AG08396 (cell line): ENCODE measurements at places on chromosomes 16 and 17.

DNA sequence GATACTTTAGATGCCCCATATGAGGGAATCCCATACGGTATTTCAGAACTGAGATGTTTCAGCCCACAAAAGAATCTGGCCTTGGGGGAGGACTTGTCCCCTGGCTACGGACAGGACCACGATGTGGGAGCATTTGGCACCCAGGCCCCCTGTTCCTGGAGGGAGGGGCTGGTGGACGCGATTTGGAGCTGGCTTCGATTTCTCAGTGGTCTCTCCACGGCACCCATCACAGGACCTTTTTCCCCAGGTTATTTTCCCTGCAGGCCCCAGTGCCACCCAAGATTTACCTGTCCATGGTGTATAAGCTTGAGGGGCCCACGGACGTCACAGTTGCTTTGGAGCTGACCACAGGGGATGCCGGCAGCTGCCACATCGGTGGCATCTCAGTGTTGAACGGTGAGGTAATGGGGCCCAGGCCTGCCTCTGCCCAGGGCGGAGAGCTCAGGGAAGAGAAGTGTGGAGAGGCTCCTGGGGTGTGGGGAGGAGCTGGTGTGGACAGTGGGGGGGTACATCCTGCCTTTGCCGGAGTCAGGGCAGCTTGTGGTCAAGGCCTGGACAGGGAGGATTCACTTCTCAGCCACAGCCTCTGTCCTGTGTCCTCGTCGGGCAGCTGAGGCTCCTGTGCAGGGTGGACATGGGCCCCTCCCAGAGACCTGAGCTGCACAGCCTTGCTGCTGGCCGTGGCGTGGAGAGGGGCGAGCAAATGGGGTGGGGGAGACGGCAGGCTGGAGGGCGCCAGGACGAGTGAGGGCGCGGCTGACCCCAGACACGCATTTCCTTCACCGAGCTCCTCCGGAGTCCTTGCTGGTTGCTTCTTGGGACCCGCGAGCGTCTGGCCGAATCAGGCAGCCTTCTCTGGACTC, 9.9 kb downstream of the ENGASE start:
- no peak for DNase-seq

DNA sequence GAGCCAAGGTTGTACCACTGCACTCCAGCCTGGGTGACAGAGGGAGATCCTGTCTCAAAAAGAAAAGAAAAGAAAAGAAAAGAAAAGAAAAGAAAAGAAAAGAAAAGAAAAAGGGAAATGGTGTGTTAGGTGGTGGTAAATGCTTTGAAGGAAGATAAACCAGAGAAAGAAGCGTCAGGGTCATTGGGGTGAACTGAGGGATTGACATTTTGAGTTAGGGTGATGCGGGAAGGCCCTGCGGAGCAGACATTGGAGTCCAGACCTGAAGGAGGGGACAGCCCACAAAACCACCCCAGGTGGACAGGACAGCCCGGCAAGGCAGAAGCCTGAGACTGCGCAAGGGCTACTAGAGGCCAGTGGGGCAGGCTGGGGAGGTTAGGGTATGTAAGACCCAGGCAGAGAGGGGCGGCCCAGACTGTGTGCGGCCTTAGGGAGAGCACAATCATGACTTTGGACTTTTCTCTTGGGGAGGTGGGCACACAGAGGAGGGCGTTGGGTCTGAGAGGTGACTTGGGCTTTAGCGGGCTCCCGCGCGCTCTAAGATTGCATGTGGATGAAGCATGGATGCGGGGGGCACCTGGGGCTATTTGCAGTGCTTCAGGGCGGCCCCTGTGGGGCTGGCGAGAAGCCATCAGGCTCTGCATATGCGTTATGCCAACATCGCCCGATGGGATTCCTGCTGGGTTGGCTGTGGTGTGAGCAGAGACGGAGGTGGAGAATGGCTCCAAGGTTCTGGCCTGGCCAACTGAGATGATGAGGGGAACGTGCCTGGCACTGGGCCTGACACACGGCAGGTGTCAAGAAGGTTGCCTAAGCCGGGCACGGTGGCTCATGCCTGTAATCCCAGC, 3.3 kb upstream of the GAA start:
- no peak for DNase-seq

- no peak for DNase-seq
Observed at GRCh38 chr17:12431188-12431587, 234.5 kb upstream of the MYOCD start.

DNA sequence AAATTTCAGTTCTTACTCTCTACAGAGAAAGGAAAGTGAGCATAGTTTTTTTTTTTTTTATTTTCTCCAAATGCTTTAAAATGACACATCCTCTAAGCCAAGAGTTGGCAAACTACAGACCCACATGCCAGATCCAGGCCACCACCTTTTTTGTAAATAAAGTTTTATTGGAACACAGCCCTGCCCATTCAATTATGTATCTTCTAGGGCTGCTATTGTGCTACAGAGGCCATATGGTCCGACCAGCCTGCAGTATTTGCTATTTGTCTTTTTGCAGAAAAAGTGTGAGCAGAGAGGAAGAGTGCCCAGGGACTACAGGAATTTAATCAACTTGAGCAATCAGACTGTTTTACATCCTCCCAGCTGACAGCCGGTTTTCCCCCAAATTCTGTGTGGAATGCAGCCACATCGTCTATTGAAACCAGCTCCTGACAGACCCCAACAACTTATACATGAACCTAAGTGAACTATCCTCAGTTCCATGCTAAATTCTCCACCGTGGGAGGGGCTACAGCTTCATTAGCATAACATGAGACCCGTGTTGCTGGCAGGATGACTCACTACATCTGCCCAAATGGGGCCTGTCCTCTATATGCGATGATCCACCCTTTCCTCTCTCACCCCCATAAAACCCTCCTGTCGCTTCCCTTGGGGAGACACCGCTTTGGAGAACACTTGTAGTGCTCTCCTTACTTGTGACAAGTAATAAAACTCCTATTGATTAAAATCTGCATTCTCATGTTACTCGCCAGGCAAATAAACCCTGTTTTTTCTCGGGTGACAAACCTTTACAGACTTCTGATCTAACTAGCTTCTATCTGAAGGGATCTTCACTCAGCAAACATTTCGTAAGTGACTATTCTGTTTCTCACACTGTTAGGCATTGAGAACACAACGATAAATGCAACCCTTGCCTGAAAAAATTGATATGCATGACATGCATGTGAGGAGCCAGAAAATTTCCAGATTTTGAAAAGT, 149.4 kb upstream of the HS3ST3A1 start:
- no peak for DNase-seq

DNA sequence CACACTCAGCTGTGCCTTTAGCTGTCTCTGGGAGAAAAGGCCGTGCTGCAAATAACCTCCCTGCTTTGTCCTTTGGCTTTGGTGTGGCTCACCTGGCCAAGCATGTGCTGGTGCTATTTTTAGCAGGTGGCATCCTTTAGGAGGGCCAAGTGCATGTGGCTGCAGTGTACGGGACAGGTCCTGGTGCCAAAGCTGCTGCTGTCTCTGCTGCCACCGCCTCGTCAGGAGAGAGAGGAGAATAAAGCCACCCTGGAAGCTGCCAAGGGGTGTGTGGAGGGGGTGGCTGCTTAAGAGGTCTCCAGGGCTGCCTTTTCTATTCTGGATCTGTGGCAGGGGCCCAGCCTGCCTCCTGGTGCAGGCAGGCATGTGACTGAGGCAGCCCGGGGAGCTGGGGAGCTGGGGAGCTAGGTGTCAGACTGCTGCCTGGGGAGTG, 6.2 kb downstream of the AKAP1 start:
- no peak for DNase-seq

DNA sequence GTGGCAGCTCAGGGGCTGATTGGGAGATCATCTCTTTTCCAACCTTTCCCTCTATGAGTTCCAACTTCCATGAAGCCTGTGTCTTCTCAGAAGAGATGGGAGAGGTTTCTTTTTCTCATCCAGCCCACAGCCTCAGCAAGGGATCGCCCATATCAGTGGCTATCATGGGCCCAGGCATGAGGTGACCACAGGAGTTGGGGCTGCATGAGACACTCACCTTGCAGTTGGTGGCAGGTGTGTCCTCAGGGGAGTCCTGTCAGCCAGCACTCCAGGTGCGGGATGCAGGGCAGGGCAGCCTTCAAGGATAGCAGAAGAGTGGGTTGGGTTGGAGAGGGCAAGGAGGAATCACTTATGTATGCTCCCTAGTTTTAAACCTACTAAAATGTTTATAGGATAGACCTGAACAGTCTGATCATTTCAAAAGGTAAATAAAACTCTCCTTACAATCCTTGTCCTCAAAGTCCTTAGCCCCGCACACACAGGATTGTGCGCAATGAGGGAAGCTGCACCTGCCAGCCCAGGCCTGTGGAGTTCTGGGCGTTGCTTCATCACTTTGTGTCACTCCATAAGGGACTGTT, 811.1 kb downstream of the KCNJ18 start:
- DNase-seq: no peak

- DNase-seq: no peak
Observed at GRCh38 chr16:73888840-73889490, 407.6 kb upstream of the PSMD7 start.

GRCh38 chr16:49461517-49461951, 87.9 kb downstream of the C16orf78 start:
- DNase-seq: no peak

GRCh38 chr16:10168258-10168657, 14.0 kb downstream of the GRIN2A start:
- DNase-seq: no peak

DNA sequence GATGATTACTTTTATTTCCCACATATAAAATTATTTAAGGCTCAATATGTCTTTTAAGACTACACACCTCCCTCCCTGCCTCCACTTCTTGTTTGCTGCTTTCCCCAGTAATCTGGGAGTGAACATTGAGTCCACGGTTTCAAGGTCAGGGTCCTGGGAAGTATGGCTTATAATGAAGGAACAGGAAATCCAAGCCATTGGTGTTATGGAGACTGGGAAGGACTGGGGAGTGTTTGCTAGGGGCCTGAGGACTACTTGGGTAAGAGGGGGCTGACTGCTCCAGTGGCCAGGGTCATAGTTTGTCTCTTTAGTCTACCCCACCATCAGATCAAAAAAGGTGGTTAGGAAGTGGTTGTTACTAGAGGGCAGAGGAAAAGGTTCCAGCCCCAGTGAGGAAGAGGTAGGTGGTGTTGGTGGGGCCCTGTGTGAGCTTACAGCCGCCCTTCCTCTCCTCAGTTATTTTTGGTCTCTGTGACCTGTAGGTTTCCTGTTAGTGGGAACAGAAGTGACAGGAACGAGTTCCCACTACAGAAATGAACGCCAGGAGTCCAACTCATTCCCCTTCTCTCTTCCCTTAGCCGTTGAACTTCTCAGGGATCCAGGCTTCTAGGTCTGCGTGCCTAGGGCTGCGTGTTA, 742 bp upstream of the SLC16A13 start:
- no peak for DNase-seq

GRCh38 chr17:51948128-51948527, 210.4 kb downstream of the CA10 start:
- DNase-seq: no peak

DNA sequence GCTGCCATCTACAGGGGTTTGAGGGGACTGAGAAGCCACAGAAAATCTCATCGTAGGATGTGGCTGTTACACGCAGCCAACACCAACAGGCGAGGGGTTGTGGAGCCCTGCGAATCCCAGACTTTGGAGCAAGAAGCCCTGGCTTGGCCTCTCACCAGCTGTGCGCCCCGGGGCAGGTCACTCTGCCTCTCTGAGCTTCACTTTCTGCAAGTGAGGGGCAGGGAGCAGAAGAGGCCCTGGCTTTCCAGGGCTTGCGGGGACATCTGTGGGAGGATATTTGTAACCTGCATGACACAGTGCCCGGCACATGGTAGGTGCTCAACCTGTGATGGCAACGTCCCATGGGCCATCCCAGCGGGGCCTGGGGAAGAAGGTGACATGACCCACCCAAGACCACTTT, 32.9 kb upstream of the CIBAR2 start:
- DNase-seq: no peak

DNA sequence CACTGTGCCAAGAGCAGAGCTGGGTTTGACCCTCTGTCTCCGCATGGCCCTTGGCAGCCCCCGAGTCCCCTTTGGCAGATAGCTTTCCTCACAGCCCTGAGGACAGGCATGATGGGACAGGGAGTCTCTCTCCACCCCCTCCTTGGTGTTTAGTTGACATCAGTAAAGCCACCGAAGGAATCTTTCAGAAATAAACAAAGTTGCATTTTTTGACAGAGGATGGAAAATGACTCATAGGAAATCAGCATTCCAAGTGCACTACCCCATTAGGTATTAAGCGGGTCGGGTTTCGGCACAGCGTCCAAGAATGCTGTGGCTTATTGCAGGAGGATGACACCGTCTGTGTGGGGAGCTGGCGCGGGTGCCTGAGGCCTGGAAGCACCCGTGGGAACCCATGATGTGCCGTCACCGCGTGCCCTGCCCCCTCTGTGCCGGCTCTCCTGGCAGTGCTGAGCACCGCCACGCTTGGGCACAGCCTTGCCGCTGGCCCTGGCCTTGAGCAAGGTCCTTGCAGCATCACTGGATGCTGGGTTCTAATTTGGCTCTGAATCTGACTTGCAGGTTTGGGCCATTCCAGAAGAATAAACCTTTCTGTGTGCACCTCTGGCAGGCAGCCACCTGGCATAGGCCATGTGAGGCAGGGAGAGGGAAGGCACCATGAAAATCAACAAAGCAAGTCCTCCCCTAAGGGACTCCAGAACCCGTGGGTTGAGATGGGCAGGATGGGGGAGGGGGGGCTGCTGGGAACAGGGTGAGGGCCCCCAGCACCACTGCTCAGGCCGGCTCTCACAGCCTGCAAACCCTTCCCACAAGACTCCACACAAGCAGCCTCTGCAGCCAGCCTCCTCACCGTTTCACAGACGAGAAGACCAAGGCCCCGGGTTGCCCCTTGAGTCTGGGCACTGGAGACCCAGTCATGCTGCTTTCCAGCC, 50.5 kb upstream of the ZNF469 start:
- DNase-seq: peak; percentile 94

- DNase-seq: no peak
Observed at GRCh38 chr17:78951967-78952551, 26.9 kb upstream of the TIMP2 start.

DNA sequence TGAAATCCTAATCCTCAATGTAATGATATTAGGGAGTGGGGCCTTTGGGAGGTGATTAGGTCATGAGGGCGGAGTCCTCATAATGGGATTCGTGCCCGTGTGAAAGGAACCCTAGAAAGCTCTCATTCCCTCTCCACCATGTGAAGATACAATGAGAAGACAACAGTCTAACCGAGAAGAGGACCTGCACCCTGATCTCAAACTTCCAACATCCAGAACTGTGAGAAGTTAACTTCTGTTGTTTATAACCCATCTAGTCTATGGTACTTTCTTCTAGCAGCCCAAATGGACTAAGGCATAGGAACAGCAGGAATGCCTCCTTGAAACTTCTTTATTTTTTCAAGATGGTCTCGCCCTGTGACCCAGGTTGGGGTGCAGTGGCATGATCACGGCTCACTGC, 24.7 kb downstream of the WSB1 start:
- DNase-seq: no peak

- DNase-seq: peak; percentile 6
Observed at GRCh38 chr17:58280480-58281217, at the start of gene MPO. Gene MPO (minus strand): TSS chr17:58280935. CDS start chr17:58280758, 177 bp downstream.
